Peyer's patch (tissue), 4 donors: ENCODE measurements at places on chromosomes 7 and 10.

- no peak for DNase-seq
Observed at GRCh38 chr7:66307591-66308215, 102.6 kb downstream of the TPST1 start.

GRCh38 chr10:58971796-58972491 lies 204.5 kb upstream of the PHYHIPL start:
- no peak for DNase-seq

GRCh38 chr7:24366876-24367275 lies 82.9 kb downstream of the NPY start:
- no peak for DNase-seq

GRCh38 chr10:69736886-69737641 lies 64.6 kb upstream of the COL13A1 start:
- DNase-seq, result peak; percentile 22

- DNase-seq, result no peak
Observed at GRCh38 chr10:86234107-86234506, 132.5 kb downstream of the GRID1 start.

DNA sequence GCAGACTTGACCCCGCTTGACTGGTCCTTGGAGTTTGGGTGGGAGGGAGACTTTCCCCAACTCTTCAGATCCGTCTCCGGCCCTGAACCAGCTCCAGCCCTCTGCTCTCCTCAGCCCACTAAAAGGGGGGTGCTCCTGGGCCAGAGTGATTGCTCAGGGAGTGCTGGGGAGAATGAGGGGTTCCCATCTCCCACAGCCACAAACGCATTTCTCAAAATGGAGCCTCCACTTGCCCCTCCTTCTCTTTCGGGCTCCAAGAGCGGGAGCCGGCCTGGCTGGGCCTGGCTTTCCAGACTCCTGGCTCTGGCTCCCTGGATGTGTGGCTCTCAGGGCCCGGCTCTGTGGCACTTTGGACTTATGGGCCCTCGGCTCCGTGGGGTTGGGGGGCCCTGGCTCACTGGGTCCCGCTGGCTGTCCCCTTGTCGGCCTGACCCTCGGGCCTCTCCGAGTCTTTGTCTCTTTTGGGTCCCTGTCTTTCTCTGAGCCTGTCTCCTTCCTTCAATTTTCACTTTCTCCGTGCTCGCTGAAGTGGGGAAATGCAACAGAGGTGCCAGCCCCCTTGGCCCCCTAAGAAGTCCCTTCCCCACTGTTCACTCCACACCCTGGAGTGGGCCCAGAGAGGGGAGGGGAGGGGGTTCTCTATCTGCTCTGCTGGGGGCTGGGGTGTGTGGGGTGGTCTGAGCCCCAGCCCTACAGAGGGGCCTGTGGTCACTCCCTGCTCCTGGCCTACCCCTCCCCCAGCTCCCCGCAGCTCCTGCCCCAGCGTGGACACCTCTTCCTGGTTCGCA lies 713 bp downstream of the LZTS2 start:
- no peak for DNase-seq

- no peak for DNase-seq
Observed at GRCh38 chr7:114832906-114833595, 88.8 kb upstream of the MDFIC start.

DNA sequence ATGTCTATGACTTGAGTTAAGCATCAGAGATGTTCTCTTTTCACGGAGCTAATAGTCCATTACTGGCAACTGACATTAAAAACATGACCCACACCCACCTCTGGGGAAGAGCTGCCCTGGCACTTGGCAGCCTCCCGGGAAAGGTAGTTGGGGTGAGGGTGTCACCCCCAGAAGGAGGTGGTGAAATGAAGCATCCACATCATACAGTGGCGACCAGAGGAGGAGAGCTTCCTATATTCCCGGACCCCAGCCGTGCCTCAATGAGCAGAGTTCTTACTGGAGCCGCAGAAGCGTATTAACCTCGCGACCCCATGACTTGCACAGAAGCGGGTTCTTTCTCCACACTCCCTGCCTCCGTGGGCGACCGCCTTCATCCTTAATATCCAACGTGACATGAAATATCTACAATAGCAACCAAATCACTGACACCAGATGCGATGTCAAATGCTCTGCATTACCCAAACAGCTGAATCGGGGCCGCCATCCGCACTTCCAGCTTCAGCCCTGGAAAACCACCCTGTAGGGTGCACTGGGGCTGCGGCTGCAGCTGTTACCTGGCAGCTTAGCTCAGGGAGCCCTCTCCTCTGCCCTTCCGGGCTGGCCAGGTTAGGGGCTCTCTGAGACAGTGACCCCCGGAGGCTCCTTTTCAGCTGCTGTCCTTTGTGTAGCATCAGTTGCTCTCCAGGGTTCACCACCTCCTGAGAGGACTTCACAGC lies 103.1 kb upstream of the PARD3 start:
- no peak for DNase-seq
